ENCODE measurements at places on chromosomes 7 and 10. TPM values are rescaled to one million over a fixed set of nuclear protein-coding genes. Genes with fewer than 3 reads are reported as not detected.

GRCh38 chr7:55028011-55028410 is 9.2 kb downstream of the EGFR start:
- no peak for DNase-seq

GRCh38 chr10:16902606-16903005 is 85.4 kb upstream of the RSU1 start:
- DNase-seq: no peak

GRCh38 chr10:81594991-81595390 is 280.0 kb upstream of the NRG3 start:
- DNase-seq: no peak

The ARHGAP12 gene
- 9.9 TPM for polyA plus RNA-seq

GRCh38 chr7:66167773-66168387 is 37.3 kb upstream of the TPST1 start:
- no peak for DNase-seq

The MMP21 gene
- polyA plus RNA-seq: not detected

- no peak for DNase-seq
Measured at GRCh38 chr7:22302951-22303423, 54.0 kb downstream of the RAPGEF5 start.

DNA sequence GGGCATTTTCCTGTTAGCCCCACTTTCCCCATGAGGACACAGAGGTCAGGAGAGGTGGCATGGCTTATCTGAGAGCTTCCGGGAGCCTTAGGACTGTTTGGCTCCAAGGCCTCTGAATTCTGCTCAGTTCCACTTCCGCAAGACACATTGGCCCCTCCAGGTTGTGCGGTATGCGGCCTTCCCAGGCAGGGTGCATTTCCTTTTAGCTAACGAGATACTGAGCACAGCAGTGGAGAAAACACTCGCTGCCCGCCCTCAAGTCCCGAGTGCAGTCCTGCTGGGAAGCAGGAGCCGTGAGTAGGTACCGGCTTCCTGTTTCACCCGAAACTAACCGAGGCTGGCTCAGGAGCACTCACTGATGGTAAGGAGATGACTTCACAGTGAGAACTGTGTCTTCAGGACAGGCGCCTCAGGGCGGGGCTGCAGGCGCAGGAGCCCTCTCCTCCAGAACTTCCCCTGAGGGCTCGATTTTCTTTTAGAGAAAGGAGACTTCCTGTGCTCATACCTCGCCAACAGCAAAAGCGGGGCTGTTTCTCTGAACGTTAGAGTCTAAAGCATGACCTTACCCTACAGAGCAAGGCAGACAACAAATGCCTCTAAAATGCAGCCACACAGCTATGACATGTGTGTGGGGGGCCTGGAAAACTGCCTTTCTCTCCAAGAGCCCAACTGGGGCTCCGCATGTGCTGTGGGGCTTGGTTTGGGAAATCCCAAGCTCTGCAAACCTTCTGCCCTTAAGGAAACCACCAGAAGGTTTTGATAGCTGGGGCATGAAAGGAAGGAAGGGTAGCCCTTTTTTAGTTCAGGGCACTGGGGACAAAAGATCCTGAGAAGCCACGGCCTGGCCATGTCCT is 25.9 kb downstream of the RGS10 start:
- DNase-seq: peak; percentile 65

The DDC gene
- not detected for polyA plus RNA-seq

DNA sequence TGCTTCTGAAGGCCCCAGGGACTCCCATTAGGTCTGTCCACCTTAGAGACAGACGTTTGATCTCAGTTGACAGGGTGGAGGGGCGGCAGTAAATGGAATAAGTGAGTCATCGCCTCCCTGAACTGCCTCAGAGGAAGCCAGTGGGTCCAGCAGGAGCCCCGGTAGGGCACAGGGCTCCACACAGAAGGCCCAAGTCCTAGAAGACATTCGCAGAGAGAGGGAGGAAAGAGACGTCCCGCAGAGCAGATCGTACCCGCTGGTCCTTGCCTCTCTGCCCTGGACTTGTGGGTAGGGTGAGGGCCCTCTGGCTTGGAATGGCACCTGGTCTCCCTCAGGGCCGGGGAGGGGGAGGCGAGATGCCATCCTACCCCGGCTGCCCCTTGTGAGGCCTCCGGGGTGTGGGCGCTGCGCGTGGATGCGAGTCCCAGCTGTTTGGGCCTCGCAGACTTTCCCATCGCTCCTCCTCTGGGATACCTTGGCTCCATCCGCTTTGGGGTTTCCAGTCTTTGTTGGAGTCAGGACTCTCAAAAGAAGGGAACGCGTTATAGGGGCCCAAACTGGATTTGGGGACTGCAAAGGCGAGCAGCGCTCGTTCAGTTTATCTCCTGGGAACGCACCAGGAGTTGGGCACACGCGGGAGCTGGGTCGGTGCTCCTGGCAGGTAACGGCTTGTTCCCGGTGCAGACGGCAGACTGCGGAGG is 5.1 kb downstream of the TLX1 start:
- no peak for DNase-seq

DNA sequence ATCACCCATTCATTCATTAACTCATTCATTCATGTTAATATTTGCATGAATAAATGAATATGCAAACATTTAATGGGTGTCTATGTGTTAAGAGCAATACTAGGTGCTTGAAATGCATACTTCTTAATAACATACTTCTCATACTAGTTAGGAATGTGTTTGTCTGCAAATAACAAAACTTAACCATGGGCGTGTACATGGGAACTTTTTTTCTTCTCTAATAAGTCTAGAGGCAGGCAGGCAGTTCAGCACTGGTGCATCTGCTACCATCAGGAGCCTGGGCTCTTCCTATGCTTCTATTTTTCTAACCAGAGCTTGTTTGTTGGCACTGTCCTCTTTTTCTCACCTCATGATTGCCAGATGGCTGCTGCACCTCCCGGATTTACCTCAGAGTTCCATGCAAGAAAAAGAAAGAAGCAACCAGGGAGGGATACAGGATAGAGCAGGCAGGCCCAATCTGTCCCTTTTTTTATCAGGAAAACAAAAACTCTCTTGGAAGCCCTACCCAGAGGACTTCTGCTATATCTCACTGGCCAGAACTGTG is 22.7 kb downstream of the CDHR3 start:
- no peak for DNase-seq

DNA sequence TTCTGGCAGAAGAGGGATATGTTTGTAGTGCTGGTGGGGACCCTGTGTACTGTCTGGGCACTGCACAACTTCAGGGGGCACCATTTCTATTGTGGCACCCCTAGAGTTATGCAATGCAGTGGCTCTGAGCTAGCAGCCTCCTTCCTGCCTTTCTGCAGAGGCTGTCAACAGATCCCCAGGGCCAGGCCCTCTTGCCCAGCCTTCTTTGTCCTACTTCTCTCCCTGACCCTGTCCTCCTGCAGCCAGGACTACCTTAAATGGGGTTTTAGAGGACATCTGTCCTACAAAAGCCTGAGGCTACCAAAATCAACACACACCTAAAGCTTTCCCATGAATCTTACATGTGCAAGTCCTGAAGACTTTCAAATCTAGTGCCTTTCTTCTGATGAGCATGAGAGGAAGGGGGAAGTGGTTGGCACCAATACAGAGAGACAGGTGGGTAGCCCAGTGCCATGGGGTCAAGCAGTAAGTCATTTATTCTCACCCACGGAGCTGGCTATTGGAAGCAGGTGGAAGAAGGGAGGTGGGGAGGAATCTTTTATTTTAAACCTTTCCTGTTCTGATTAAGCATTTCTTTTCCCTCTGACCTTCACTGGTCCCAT is 2.4 kb downstream of the SPOCK2 start:
- no peak for DNase-seq

DNA sequence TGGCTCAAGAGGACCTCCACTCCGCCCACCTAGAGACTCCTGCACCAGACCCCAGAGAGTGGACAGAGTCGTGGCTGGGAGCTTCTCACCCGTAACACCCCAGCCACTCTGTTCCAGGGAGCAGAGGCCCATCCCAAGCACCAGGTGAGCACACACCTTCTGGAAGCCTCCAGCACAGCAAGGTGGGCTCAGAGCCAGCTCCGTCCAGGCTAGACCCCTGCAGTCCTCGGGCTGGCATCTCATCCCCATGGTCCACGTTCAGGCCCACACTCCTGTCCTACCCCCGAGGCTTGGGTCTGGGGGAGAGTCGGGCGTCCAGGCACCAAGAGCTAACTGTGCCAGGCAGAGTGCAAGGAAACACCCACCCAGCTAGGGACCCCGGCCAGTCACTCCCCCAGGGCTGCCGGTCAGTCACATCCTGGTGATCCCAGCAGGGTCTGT is 13.2 kb downstream of the PDGFA start:
- no peak for DNase-seq

Measured in naive thymus-derived CD8-positive, alpha-beta T cell (primary cell).